Frontal cortex (tissue), 4 donors: ENCODE measurements at places on chromosomes 6 and 20. TPM values are rescaled to one million over a fixed set of nuclear protein-coding genes. Genes with fewer than 3 reads are reported as not detected.
A peak's percentile ranks its signal among the peaks of the same experiment; 100 is the strongest.

- no peak for DNase-seq
Measured at GRCh38 chr6:6825193-6825784, 236.8 kb downstream of the LY86 start.

DNA sequence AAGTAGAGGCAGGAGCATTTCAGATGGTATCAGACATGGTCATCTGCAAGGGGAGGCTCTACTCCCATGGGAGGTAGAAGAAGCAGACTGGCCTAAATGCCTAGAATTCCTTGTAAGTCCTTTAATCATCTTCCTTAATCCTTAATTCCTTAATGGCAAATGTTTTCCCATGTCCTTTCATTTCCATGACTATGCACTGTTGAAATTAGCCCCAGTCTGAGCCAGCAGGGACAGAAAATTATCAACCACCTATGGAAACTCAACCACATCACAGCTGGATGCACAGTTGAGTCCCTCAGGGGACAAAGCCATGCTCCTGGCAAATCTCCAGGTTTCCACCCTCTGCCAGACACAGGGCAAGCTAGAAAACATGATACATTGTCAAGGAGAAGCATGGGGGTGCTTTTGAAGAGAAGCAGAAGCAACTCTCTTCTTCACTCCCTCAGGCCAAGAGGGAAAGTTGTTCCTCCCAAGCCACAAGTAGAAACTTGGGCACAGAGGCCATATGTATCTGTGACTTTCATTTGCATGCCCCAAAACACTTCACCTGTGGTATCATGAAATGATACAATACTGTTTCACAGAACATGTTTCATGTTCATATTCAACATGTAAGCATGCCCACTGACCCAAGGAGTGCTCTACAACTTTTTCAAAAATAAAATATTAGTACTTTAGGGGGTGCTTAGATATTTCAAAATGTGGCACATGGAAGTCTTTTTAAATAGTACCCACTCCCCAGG lies 683.6 kb downstream of the KIF16B start:
- no peak for DNase-seq

The RBPJL gene
- total RNA-seq, result not detected

The POU5F1 gene
- not detected for total RNA-seq

DNA sequence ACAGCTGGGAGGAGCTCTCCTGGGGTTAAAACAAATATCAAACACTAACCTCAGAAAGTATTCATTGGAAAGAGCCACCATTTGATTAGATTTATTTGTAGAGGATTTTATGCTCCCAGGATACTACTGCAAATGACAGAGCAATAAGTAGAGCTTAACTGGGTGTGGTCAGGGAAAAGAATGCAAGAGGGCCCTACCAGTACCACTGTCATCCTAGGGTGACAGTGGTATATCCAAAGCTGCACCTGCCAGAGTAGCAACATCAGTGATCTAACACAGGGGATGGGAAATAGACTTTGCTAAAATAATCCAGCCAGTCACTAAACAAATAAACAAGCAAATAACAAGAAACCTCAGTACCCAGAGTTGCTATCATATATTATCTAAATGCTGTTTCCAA lies 29.7 kb downstream of the ERGIC3 start:
- no peak for DNase-seq

DNA sequence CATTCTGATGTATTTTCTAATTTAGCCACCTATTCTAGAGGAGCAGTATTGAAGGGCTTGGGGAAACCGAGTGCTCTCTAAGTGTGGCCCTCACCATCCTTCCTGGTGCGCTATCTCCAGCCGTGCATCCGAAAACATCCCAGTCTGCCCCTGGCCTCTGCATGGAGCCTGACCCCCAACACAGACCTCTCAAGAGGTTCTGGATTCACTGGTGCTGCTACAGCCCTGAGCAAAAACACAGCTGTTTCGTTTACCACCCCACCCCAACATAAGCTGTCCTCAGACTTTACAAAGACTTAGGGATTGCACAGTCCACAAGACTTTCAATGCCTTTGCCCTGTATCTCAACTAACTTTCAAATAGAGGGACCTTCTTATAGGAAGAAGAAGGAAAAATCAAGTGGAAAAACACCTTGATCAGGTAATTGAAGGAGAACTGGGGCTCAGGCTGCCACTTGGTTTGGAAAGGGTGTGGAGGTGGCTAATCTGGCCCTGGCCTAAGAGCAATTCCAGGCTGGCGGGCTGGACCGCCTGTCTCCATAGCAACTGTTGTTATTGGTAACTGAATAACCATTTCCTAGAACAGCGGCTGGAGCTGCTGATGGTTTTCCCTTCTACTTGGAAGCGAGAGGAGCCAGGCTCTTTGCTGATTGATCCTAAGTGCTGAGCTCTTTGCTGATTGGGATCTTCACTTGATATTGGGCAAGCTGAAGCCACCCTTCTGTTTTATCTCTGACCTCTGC lies 90.2 kb upstream of the TOX2 start:
- DNase-seq, result peak; percentile 9

- DNase-seq, result no peak
Measured at GRCh38 chr6:41697861-41698781, 37.3 kb downstream of the TFEB start.

GRCh38 chr6:37628611-37629320 lies 68.9 kb downstream of the MDGA1 start:
- no peak for DNase-seq

GRCh38 chr6:16007146-16007545 lies 121.7 kb upstream of the MYLIP start:
- no peak for DNase-seq

DNA sequence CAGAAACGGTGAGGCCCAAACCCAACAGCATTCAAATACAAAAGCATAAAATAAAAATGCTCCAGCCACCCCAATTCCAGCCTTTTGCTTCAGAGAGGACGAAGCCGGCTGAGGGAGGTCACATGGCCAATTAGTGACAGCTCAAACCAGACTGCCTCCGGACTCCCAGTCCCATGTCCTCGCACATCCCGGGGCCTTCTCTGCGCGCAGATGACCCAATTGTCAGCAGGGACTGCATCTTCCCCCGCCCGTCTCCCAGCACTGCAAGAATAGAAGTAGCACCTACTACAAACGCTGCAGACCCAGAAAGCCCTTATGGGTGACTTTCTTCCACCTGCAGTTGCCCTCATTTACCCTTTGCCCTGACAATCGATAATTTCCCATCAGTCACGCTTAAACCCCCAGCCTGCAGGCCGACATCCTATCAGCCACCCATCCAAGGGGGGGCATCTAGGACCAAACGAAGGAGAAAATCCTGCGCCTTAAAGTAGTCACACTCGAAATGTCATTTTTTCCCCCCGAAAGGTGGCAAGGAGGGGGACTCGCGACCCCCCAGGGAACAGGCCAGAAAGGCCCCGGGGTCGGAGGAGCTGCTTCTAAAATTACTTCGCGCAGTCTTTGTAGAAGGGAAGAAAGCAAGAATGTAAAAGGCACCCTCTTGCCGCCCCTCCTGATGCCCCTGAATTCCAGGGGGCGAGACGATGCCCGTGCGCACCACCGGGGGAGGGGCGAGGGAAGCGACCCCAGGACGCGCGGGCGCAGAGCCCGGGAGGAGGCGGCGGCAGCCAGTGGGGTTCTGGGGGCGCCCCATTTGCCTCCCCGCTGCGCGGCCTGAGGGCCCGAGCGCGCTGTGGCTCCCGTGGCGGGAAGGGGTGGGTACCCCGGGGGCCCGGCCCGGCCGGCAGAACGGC lies 792 bp downstream of the SLC23A2 start:
- DNase-seq, result peak; percentile 76

- no peak for DNase-seq
Measured at GRCh38 chr6:161274488-161274858, 612 bp upstream of the AGPAT4 start.

- DNase-seq, result no peak
Measured at GRCh38 chr20:43827940-43828562, 86.6 kb upstream of the TOX2 start.

DNA sequence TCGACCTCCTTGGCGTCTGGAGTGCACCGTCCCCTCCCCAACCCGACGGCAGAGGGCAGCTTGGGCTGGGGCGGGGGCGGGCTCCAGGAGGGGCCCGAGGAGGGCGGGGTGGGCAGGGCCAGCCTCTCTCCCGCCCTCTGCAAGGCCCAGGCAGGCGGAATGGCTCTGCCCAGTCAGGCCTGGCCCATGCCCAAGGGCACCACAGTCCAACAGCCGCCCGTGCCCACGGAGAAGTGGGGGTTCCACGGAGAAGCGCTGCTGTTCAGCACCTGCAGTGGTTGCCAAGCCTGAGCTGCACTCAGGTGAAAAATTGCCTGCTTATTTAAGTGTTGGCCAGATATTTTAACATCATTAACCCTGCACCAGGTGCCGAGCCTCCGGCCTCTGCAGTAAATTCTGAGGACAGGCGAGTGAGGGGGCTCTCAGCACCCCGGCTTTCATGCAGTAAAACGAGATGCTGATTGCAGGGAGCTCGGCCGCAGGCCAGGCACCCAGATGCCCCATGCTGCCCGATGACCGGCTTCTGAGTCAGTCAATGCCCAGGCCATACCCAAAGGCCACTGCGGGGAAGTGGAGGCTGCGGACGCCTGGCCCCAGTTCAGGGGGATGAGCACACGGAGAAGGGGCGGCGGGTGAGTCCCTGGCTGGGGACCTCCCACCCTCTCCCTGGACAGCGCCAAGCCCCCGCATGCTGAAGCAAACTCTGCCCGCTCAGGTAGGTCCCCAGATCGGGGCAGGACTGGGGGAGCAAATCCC lies at the start of gene SRMS:
Gene SRMS (minus strand): TSS at position 25 of the 756 bp plus-strand sequence. CDS start 286 bp downstream, outside the sequence.
- DNase-seq, result no peak

GRCh38 chr6:27771235-27771634 lies 141.0 kb downstream of the OR2B2 start:
- DNase-seq, result no peak

The COL19A1 gene
- total RNA-seq, result 3.7 TPM

The PGC gene
- total RNA-seq, result under 0.01 TPM

The EYS gene
- total RNA-seq, result 2.0 TPM

- no peak for DNase-seq
Measured at GRCh38 chr6:169388395-169389166, 134.9 kb upstream of the THBS2 start.

DNA sequence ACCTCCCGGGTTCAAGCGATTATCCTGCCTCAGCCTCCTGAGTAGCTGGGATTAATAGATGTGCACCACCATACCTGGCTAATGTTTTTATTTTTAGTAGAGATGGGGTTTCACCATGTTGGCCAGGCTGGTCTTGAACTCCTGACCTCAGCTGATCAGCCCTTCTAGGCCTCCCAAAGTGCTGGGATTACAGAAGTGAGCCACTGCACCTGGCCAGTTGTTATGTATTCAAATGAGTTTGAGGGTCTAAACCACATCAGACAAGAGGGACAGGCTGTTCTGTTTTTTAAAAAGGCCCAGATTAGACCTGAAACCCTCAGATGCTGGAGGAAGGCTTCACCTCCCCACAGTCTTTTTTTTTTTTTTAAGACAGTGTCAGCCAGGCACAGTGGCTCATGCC lies 4.1 kb upstream of the SPAG4 start:
- no peak for DNase-seq

The CD24 gene
- 1,434 TPM for total RNA-seq

The MOG gene
- total RNA-seq, result under 0.01 TPM

The PTPRT gene
- total RNA-seq, result 26.9 TPM

DNA sequence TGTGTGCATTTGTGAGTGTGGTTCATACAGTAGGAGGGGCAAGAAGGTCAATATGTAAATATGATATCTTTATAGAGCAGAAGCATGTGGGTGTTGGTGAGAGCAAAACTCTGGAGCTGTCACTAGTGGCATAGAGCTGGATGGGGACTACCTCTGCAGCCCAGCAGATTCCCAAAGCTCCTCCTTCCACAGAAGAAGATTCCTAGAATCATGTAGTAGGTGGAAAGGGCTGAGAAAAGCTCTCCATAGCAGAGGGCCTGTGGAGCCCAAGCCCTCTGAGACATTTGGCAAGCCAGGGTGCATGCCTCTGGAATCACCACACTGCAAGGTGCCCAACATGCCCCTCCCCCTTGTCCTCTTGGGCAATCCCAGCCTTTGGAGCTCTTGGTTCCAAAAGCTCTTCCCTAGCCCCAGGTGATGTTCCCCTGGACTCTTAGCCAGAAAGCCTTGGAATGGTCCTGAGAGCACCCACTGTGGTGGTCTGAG lies 233.2 kb downstream of the LRFN2 start:
- DNase-seq, result no peak

- no peak for DNase-seq
Measured at GRCh38 chr6:36160147-36160760, 29.9 kb downstream of the MAPK13 start.

DNA sequence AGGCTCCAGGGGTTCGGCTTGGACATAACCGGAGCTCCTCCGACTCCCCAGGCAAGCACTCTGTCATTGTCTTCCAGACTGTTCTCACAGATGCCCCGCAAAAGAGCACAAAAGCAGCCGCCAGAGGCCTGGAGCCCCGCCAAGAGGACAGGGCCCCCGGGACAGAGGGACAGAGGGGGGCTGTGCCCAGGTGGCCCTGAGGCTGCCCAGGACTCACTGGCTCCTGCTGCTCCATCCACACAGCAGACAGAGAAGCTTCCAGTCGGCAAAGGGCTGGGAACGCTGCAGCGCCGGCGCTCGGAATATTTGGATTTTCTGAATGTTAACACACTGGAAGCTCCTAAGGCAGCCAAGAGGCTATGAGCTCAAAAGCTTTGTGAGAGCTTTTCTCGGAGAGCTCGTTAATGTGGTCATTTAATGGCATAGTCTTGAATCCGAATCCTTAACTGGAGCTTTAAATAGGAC lies 68.0 kb upstream of the QKI start:
- DNase-seq, result no peak

DNA sequence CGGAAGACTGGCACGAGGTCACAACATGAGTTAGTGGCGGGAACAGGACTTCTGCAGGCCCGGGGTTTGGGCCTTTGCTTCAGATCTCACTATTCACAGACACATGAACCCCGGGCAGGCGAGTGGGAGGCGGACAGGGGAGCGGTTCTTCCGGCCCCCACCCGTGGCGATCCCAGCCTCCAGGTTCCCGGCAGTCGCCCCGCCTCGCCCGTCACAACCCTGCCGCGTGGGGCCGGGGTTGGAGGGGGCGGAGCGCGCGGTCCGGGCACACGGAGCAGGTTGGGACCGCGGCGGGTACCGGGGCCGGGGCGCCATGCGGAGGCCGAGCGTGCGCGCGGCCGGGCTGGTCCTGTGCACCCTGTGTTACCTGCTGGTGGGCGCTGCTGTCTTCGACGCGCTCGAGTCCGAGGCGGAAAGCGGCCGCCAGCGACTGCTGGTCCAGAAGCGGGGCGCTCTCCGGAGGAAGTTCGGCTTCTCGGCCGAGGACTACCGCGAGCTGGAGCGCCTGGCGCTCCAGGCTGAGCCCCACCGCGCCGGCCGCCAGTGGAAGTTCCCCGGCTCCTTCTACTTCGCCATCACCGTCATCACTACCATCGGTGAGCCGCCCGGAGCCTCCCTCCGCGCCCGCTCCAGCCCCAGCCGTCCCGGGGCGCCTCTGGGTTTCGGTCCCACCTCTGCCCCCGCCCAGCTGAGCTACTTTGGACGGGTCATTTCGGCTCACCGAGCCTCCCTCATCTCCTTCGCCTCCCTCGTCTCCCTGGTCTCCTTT lies at the start of gene KCNK15:
Gene KCNK15 (plus strand): TSS at position 268 of the 769 bp plus-strand sequence. CDS start 46 bp downstream, at position 314.
- peak; percentile 64 for DNase-seq

DNA sequence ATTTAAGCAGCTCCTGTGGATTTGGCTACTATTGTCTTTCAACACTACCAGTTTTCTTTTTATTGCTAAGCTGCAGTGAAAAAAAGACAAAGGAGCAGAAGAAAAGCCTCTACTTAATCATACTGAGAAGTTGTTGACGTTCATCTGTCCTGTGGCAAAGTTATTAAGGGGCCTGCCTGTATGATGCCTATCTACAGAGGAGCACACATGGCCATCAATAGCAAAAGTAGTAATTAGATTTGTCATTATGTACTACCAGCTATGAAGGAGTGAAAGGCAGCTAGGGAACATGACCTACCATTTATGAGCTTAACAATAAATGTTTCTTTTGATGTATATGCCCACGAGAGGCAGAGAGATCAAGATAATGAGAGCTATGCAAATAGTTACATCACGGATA lies 620.9 kb downstream of the PHF3 start:
- no peak for DNase-seq
